Activated T-helper 1 cell treated with anti-CD3 and anti-CD28 coated beads, Interleukin-12 subunit alpha, Interleukin-12 subunit beta, Interleukin-2, Interleukin-4 antibody, amounts not matched to agents 30 ng/mL and 10 ng/mL and 1 ng/mL, durations not matched to agents 14 hours and 24 hours and 36 hours (primary cell): ENCODE measurements at places on chromosomes 1 and 21. TPM values are rescaled to one million over a fixed set of nuclear protein-coding genes. Genes with fewer than 3 reads are reported as not detected.

DNA sequence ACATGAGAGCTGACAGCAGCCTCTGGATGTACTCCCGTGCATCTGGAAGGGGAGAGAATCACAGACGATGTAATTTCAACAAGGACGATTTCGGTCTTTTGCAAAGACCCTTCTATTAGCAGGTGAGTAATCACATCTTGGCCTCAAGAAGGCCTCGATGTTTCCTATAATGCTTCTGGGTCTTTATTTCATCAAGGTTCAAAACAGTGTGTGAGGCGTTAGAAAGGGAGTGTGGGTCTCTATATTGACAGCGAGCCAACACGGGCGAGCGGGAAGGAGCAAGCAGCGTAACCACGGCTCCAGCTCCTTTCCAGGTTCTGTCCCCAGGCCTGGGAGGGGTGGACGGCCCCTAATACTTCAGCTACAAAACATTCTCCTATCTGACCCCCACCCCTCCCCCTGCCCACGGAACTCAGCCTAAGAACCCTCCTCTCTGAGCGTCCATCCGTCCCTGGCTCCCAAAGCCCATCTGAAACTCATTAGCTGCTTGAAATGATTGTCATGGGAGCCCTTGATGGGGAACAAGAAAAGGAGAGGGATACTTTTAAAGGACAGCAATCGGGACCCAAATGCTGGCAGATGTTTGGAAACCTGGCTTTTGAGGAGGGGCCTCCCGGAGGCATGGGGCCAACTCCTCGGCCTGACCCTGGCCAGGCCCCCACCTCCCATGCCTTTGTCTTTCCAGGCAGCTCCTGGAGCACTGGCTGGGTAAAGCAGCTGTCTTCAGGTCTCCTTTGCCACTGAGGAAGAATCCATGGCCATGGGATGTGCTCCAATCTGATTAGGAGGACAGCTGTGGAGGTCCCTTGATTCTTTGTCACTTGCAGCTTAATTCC is 250.8 kb downstream of the FOXD2 start:
- no peaks in the 10 kb centered on the region for H3K4me1 ChIP-seq
- no peak for DNase-seq
- peaks cover 3% of the 10 kb centered on the region for H3K27me3 ChIP-seq
- H3K27ac ChIP-seq: no peak overlapping the region
- no peaks in the 10 kb centered on the region for H3K36me3 ChIP-seq

GRCh38 chr1:241411056-241411775 is 54.2 kb upstream of the RGS7 start:
- no peaks in the 10 kb centered on the region for H3K36me3 ChIP-seq
- H3K4me3 ChIP-seq: no peak overlapping the region
- H3K27me3 ChIP-seq: peaks cover 2% of the 10 kb centered on the region
- no peaks in the 10 kb centered on the region for H3K4me1 ChIP-seq
- DNase-seq: no peak

- peak overlapping the region; percentile 37 for H3K4me3 ChIP-seq
- peaks cover 2% of the 10 kb centered on the region for H3K36me3 ChIP-seq
- peaks cover 6% of the 10 kb centered on the region for H3K27me3 ChIP-seq
- H3K4me1 ChIP-seq: peaks cover 72% of the 10 kb centered on the region
- no peak for DNase-seq
These were observed 9.9 kb downstream of the TGFBR3 start for GRCh38 chr1:91876040-91876470.

- peaks cover 17% of the 10 kb centered on the region for H3K4me1 ChIP-seq
- H3K4me3 ChIP-seq: no peak overlapping the region
- H3K36me3 ChIP-seq: no peaks in the 10 kb centered on the region
- no peak overlapping the region for H3K27ac ChIP-seq
- H3K27me3 ChIP-seq: peaks cover 26% of the 10 kb centered on the region
These were observed 102.1 kb downstream of the WDR4 start for GRCh38 chr21:42777064-42777756.

DNA sequence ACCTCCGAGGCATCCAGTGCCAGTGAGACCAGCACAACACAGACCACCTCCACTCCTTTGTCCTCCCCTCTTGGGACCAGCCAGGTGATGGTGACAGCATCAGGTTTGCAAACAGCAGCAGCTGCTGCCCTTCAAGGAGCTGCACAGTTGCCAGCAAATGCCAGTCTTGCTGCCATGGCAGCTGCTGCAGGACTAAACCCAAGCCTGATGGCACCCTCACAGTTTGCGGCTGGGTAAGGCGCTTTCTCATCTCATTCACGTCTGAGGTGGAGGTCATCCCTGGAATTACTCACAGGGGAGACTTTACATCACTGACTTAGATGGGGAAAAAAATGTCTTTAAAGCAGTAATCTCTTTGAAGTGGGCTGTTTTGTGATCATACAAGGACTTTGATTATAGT is 106.3 kb downstream of the CD247 start:
- H3K27me3 ChIP-seq: no peaks in the 10 kb centered on the region
- no peak for DNase-seq
- H3K27ac ChIP-seq: no peak overlapping the region
- H3K4me1 ChIP-seq: peaks cover 16% of the 10 kb centered on the region
- H3K36me3 ChIP-seq: peaks cover 14% of the 10 kb centered on the region

DNA sequence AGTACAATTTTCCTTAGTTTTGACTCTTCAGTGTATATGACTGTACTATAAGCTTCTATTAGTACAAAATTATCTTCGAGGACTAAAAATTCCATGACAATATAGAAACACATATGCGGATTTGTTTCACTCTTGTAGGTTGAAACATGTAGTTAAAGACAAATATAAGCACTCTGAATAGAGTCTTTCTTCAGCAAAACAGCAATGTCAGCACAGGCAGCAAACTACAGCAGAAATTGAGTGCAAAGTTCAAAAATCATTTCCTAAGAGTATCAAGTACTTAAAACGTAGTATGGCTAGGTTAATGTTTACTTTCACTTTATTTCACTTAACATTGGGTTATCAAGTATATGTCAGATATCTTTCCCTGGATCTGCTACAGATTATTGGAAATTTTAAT is 106.7 kb downstream of the FAF1 start:
- no peaks in the 10 kb centered on the region for H3K27me3 ChIP-seq
- H3K4me1 ChIP-seq: no peaks in the 10 kb centered on the region
- peaks cover 8% of the 10 kb centered on the region for H3K36me3 ChIP-seq
- no peak overlapping the region for H3K27ac ChIP-seq

- no peak overlapping the region for H3K4me3 ChIP-seq
- no peaks in the 10 kb centered on the region for H3K4me1 ChIP-seq
- no peak overlapping the region for H3K27ac ChIP-seq
- no peak for DNase-seq
- H3K27me3 ChIP-seq: peaks cover 8% of the 10 kb centered on the region
These were observed 224.1 kb downstream of the TRABD2B start for GRCh38 chr1:47772960-47773682.

DNA sequence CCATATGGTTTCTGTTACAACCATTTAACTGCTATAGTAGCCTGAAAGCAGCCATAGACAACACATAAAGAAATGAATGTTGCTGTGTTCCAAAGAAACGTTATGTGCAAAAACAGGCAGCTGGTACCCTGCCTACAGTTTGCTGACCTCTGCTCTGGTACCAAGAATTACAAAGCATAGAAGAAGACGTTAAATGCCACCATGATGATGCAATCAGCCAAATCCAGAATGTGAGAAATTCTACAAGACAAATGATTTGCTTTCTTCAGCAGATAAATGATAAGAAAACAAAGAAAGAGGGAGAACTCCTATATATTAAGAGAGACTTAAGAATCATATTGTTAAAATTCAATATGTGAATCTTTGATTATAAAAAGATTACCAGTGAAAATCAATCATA is 97.8 kb upstream of the PDE4B start:
- H3K4me3 ChIP-seq: no peak overlapping the region
- H3K4me1 ChIP-seq: no peaks in the 10 kb centered on the region
- H3K36me3 ChIP-seq: no peaks in the 10 kb centered on the region
- H3K27me3 ChIP-seq: peaks cover 3% of the 10 kb centered on the region
- no peak overlapping the region for H3K27ac ChIP-seq
- DNase-seq: no peak

- peaks cover 4% of the 10 kb centered on the region for H3K27me3 ChIP-seq
- no peaks in the 10 kb centered on the region for H3K4me1 ChIP-seq
- no peaks in the 10 kb centered on the region for H3K36me3 ChIP-seq
- DNase-seq: no peak
- H3K4me3 ChIP-seq: no peak overlapping the region
- no peak overlapping the region for H3K27ac ChIP-seq
These were observed 9.8 kb upstream of the KDM4A start for GRCh38 chr1:43639976-43640794.

GRCh38 chr1:59195151-59195550 is 101.7 kb upstream of the FGGY start:
- no peaks in the 10 kb centered on the region for H3K4me1 ChIP-seq
- no peak overlapping the region for H3K4me3 ChIP-seq
- no peak overlapping the region for H3K27ac ChIP-seq
- no peak for DNase-seq

GRCh38 chr1:234276151-234276788 is 97.0 kb upstream of the COA6 start:
- no peaks in the 10 kb centered on the region for H3K36me3 ChIP-seq
- no peak for DNase-seq
- no peak overlapping the region for H3K4me3 ChIP-seq

- no peaks in the 10 kb centered on the region for H3K27me3 ChIP-seq
- H3K27ac ChIP-seq: no peak overlapping the region
- H3K4me1 ChIP-seq: no peaks in the 10 kb centered on the region
- no peak overlapping the region for H3K4me3 ChIP-seq
- no peak for DNase-seq
These were observed 208.1 kb upstream of the VAMP3 start for GRCh38 chr1:7562729-7563605.

DNA sequence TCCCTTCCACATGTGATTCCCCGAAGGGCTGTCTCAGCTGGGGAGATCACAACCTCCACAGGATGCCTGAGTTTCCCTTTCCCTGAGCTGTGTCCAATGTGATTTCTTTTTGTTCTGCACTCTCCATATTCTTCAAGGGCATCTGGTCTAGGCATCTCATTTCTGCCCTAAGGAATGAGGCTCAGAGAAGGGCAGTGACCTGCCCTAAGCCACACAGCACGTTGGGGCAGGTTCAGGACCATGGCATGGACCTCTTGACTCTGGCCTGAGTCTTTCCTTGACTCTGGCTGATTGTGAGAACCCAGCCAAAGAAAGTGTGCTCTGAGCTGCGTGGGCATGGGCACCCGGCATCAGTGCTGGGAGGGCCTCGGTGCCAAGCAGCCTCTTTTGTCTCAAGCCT is 590.3 kb downstream of the PTPRU start:
- H3K27me3 ChIP-seq: peaks cover 5% of the 10 kb centered on the region
- no peak overlapping the region for H3K27ac ChIP-seq
- H3K4me1 ChIP-seq: no peaks in the 10 kb centered on the region
- no peaks in the 10 kb centered on the region for H3K36me3 ChIP-seq
- H3K4me3 ChIP-seq: no peak overlapping the region

GRCh38 chr1:40030528-40031135 is 9.9 kb upstream of the CAP1 start:
- no peak overlapping the region for H3K27ac ChIP-seq
- no peak for DNase-seq

GRCh38 chr1:41812051-41812450 is 106.7 kb downstream of the HIVEP3 start:
- H3K4me3 ChIP-seq: no peak overlapping the region
- H3K36me3 ChIP-seq: peaks cover 4% of the 10 kb centered on the region
- DNase-seq: peak; percentile 57
- peaks cover 2% of the 10 kb centered on the region for H3K27me3 ChIP-seq
- peak overlapping the region; percentile 38 for H3K27ac ChIP-seq

DNA sequence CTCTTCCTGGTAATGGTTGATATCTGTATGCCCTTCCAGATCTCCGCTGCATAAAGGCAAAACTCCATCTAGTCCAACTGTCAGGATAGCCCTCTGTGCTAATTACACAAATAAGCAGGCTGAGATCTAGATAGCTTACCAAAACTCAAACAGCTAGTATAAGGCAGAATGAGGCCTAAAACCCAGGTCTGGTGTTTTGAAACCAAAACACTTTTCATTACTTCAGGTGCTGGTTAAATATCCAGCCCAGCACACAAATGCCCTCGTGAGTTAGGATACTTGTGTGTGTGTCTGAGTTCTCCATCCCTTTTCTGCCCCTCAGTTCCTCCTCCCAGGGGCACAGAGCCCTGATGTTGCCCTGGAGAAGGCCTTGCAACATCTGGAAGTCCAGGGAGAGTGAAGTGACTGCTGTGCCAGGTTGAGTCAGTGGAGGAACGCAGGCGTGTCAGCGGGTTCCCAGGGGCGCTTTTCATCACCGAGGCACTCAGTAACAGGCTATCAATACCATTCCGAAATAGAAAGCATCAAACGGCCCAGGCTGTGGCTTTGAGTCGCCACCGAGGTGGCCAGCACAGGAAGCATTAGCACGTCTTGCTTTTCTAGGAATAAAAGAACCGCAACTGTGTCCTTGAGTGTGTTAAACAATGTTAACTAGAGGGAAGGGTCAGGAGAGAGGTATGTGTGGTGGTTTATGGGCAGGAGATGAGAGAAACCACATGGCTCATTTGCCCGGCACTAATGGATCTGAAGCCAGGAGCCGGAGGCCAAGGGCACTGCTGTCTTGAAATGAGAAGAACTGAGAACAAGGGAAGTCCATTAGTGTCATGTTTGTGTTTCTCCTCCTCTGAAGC is 90.7 kb upstream of the WLS start:
- H3K36me3 ChIP-seq: no peaks in the 10 kb centered on the region
- no peaks in the 10 kb centered on the region for H3K4me1 ChIP-seq
- H3K4me3 ChIP-seq: no peak overlapping the region
- no peak overlapping the region for H3K27ac ChIP-seq

GRCh38 chr1:228794173-228794572 is 58.9 kb downstream of the RHOU start:
- H3K4me1 ChIP-seq: peaks cover 27% of the 10 kb centered on the region
- H3K27ac ChIP-seq: no peak overlapping the region
- H3K36me3 ChIP-seq: peaks cover 3% of the 10 kb centered on the region
- peak; percentile 49 for DNase-seq
- no peaks in the 10 kb centered on the region for H3K27me3 ChIP-seq

GRCh38 chr1:109757936-109758786 is 5.6 kb downstream of the EPS8L3 start:
- H3K36me3 ChIP-seq: no peaks in the 10 kb centered on the region
- no peak for DNase-seq
- peaks cover 4% of the 10 kb centered on the region for H3K27me3 ChIP-seq
- no peak overlapping the region for H3K27ac ChIP-seq
- H3K4me1 ChIP-seq: no peaks in the 10 kb centered on the region

DNA sequence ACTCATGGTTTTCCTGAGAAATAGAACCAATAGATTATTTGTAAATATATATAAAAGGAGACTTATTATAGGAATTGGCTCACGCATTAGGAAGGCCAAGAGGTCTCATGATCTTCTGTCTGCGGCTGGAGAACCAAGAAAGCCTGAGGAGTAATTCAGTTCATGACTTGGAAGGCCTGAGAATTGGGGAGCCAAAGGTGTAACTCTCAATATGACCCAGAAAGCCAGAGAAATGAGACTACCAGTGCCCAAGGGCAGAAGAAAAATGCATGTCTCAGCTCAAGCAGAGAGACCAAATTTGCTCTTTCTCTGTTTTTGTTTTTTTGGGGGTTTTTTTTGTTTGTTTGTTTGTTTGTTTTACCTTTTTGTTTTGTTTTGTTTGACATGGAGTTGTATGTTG is 19.5 kb downstream of the SLAMF7 start:
- no peaks in the 10 kb centered on the region for H3K27me3 ChIP-seq
- DNase-seq: no peak
- H3K36me3 ChIP-seq: peaks cover 17% of the 10 kb centered on the region

The LRRC71 gene
- not detected in 2 replicates for total RNA-seq

The SMPDL3B gene
- 0.29 and 0.60 TPM in 2 replicates for total RNA-seq

The RAB3B gene
- total RNA-seq: 0.05 TPM in 2 replicates

The TCEA3 gene
- total RNA-seq: 2.0 and 2.6 TPM in 2 replicates

The KCNA10 gene
- not detected in 2 replicates for total RNA-seq

The ATP1A2 gene
- total RNA-seq: not detected in 2 replicates

The FCGR2B gene
- not detected in 2 replicates for total RNA-seq

The TGFB2 gene
- total RNA-seq: 0.07 TPM in 1 of 2 replicates, not detected in the other

The PHLDA3 gene
- total RNA-seq: 16.6 and 17.3 TPM in 2 replicates
